ENCODE measurements at places on chromosomes 1 and 21. TPM values are rescaled to one million over a fixed set of nuclear protein-coding genes. Genes with fewer than 3 reads are reported as not detected.

The MLLT11 gene
- 3.6 TPM for polyA plus RNA-seq

DNA sequence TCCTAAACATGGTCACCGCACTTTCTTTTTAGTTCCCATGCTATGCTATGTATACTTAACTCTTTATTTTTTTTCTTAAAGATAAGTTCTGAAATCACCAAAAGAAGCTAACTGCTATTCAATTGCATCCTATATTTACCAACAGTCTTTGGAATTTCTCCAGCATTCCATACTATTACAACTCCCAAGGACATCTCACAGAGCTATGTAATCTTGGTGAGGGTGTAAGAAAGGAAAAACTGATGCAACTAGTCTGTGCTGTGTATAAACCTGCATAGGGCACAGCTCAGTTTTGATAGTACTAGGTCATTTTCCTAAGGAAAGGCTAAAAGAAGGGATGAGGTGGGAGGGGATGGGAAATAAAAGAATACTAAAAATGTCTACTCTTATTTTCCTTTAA lies 78.0 kb downstream of the PTPN14 start:
- no peaks in the 10 kb centered on the region for H3K36me3 ChIP-seq
- no peak overlapping the region for H3K27ac ChIP-seq
- H3K4me3 ChIP-seq = no peak overlapping the region

The DPYD gene
- polyA plus RNA-seq = 17.2 TPM

DNA sequence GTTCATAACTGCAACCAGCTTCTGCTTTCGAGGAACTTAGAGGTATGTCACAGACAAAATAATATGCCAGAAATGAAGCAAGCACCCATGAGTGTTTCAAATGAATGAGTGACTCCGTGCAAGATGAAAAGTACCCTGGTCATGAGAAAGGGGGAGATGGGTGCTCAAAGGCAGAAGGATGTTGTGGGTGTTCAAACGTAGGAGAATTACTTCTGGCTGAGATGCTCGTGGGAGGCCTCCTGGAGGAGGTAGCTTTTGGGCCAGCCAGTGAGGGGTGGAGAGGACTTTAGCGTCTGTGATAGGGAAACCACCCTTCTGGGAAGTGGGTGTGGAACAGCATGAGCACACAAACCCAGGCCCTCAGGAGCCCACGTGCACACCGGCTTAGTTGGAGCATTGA lies 113.8 kb downstream of the SYF2 start:
- H3K36me3 ChIP-seq = no peaks in the 10 kb centered on the region
- no peak overlapping the region for H3K27ac ChIP-seq
- no peak for DNase-seq
- H3K4me1 ChIP-seq = no peaks in the 10 kb centered on the region

- no peak for DNase-seq
- no peaks in the 10 kb centered on the region for H3K36me3 ChIP-seq
- H3K4me1 ChIP-seq = no peaks in the 10 kb centered on the region
- no peak overlapping the region for H3K4me3 ChIP-seq
These were observed 4.9 kb upstream of the OTUD3 start for GRCh38 chr1:19877181-19877750.

DNA sequence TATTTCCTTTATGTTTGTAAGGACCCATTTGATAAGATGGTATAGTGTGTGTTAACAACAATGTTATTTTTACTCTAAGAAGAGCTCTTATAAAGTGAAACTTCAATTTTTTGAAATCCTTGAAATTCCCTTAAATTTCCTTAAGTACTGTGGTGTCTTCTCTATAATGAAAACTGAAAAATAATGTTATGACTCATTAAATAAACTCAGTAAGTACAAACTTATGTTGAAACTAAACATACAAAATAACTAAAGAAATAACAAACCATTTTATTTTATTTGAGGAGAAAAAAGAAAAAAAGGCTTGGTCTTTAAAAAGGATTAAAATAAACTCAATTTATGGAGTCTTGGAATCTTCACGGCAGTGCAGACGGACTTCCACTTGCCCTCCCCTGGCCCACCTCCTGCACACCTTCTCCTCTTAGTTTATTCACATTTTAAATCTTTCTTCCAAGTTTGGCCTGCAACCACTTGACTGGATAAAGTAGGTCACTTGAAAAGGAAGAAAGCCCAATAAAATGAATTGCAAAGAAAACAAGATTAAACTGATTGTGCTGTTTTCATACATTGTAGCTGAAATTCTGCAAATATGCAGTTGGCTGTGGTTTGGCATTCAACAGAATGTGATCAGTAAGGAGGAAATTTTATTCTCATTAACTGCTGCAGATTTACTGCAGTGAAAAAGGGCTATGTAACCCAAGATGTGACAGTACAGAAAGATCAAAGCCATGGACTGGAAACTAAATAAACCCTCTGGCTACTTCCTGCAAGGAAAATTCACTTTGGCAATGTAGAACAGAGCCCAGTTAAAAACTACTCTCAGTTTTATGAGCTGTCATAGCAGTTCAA lies 48.5 kb upstream of the SCYL3 start:
- H3K27ac ChIP-seq = no peak overlapping the region
- H3K36me3 ChIP-seq = no peaks in the 10 kb centered on the region
- H3K4me1 ChIP-seq = no peaks in the 10 kb centered on the region
- H3K4me3 ChIP-seq = no peak overlapping the region

DNA sequence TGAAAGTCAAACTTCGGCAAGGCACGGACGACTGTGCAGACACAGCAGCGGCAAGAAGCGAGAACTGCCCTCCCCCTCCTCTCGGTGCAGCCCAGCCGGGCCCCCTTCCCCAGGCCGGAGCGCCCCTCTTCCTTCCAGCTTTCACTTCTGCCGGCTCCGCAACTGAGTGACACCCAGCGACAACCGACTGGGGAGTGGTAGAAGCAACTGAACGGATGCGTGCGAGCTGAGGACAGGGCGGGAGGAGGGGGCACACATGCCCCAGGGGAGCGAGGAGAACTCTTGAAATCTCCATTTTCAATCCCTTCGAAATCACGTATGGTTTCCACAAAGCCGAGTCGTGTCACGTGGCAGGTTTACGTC lies 146.6 kb downstream of the PGBD5 start:
- no peak overlapping the region for H3K4me3 ChIP-seq
- peaks cover 2% of the 10 kb centered on the region for H3K4me1 ChIP-seq
- no peak overlapping the region for H3K27ac ChIP-seq
- H3K36me3 ChIP-seq = no peaks in the 10 kb centered on the region
- peak; percentile 21 for DNase-seq

The CHI3L2 gene
- 1.4 TPM for polyA plus RNA-seq

The CYP4A22 gene
- 0.08 TPM for polyA plus RNA-seq

DNA sequence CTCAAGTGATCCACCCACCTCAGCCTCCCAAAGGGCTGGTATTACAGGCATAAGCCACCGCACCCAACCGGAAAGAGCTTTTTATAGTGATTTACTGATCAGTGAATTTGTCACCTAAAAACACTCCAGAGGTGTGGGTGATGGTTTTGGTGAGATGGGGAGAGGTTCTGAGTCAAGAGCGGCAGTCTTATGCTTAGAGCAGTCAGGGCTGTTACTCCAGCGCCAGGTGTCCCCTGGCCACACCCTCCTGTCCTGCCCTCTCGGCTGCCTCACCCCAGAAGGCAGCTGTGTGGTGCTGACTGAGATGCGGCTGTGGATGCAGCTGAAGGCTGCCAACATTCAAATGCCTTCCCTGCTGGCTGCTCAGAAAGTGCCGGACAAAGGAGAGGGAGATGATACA lies 94.5 kb upstream of the LPGAT1 start:
- H3K27me3 ChIP-seq = no peaks in the 10 kb centered on the region
- no peak for DNase-seq
- H3K36me3 ChIP-seq = no peaks in the 10 kb centered on the region
- H3K27ac ChIP-seq = no peak overlapping the region

GRCh38 chr1:107575226-107575625 lies 389.8 kb downstream of the VAV3 start:
- no peak overlapping the region for H3K4me3 ChIP-seq
- H3K27me3 ChIP-seq = no peaks in the 10 kb centered on the region
- no peaks in the 10 kb centered on the region for H3K4me1 ChIP-seq

- H3K27ac ChIP-seq = no peak overlapping the region
- H3K36me3 ChIP-seq = no peaks in the 10 kb centered on the region
- no peaks in the 10 kb centered on the region for H3K4me1 ChIP-seq
- H3K27me3 ChIP-seq = no peaks in the 10 kb centered on the region
- H3K4me3 ChIP-seq = no peak overlapping the region
- no peak for DNase-seq
These were observed 487.6 kb upstream of the CAMK1G start for GRCh38 chr1:209095627-209096595.

- no peaks in the 10 kb centered on the region for H3K4me1 ChIP-seq
- H3K27me3 ChIP-seq = no peaks in the 10 kb centered on the region
- DNase-seq = no peak
- H3K4me3 ChIP-seq = no peak overlapping the region
These were observed 13.0 kb downstream of the STRIP1 start for GRCh38 chr1:110047463-110047862.

DNA sequence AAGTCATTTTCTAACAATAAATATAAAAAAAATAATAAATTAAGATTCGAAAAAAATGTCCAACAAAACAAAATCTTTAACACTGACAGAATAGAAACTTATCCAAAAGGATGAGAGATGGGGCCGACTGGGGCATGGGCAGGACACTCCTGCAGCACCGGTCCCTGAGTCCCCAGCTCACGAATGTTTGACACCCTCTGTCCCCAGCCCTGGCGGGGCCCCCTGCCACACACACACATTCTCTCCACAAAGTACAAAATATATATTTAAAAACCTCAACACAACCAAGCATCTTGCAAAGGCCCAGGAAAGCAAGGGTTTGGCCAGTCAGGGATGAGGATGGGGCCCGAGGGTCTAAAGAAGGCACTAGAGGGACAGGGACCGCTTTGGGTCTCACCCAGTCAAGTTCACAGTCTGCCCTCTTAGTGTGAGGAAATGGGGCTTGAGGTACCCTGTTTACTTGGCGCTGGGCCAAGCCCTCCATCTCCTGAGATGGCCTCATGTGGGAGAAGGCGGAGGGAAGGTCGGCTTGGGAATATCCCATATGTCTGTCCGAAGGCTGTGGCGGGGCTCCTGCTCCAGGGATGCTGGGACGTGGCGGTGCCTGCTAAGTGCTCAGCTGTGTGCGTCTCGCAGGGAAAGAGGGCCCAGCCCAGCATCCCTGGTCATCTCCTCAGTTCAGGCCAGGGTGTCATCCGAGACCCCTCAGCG lies 31.3 kb downstream of the EPHA2 start:
- H3K36me3 ChIP-seq = no peaks in the 10 kb centered on the region
- no peak overlapping the region for H3K4me3 ChIP-seq
- H3K27me3 ChIP-seq = no peaks in the 10 kb centered on the region
- DNase-seq = no peak
- H3K27ac ChIP-seq = no peak overlapping the region

DNA sequence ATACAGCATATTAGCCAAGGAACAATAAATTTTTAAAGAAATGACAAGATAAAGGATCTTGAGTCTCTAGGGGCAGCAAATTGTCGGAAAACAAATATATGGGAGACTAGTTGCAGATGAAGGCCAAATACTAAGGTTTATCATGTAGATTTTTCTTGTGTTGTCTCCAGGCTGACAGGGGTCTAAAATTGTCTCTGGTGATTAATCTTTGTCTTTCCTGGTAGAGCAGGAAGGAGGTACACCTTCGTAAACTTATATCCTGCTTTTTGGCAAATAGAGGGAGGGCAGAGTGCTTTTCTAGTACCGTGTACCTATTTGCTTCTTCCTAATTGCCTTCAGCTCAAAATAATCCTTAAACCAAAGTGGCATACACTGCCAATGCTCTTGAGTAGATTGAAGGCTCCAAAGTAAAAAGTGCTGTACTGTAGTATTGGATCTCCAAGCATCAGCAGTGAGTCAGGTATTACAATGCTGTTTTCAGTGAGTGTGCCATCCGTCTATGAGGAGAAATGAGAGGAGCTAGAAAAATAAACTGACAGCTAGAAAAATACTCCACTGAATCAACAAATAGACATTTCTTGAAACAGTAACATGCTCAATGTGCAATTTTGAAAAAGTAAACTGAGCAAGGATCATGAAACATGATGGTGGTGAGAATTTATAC lies 1.8 kb upstream of the LEPR start:
- DNase-seq = no peak
- no peaks in the 10 kb centered on the region for H3K36me3 ChIP-seq
- no peak overlapping the region for H3K4me3 ChIP-seq
- H3K4me1 ChIP-seq = peaks cover 14% of the 10 kb centered on the region
- H3K27ac ChIP-seq = no peak overlapping the region

DNA sequence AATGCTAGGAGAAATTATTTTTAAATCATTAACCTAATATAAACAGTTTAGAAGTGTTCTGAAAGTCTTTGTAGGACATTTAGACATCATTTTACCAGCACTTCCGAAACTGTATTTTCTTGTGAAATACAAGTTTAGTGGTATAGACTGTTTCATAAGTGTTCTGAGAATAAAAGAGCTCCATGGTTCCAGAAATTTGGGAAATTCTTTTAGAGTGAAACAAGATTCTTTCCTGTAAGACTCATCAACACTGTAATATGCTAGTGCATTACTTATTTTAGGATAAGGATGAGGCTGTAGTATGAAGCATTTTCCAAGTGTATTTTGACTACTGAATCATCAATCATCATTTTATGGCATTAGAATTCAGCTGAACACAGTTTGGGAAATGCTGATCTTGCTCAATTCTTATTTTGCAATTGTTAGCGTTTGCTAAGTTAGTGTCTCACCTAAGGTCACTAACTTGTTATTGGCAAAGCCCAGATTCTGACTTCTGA lies 73.4 kb downstream of the CEP350 start:
- no peaks in the 10 kb centered on the region for H3K27me3 ChIP-seq
- no peak for DNase-seq
- H3K36me3 ChIP-seq = no peaks in the 10 kb centered on the region
- no peak overlapping the region for H3K27ac ChIP-seq

The CELA2B gene
- not detected for polyA plus RNA-seq

DNA sequence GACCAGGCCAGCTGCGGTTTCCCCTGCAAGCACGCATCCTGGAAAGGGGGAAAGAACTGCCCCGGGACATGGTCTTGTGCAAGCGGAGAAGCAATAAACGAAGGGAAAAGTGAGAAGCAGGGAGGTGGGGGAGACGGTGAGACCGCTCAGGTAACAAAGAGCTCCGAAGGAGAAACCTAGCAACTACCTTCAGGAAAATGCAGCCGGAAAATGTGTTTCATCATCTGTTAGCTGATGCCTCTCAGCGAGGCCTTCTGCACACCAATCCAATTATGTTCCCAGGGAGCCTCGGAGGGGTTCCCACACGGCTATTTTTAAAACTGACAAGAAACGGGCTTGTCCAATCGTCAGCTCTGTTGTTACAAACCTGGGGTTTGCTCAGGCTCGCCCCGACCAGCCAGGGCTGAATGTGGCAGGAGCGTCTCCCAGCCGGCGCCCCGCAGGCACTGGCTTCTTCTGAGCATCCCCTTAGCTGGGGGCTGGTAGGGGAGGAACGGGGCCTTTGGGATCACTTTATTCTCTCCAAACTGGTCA lies 3.4 kb downstream of the RIPK4 start:
- H3K27ac ChIP-seq = no peak overlapping the region
- H3K36me3 ChIP-seq = no peaks in the 10 kb centered on the region
- no peaks in the 10 kb centered on the region for H3K27me3 ChIP-seq
- DNase-seq = no peak
- H3K4me1 ChIP-seq = no peaks in the 10 kb centered on the region
- no peak overlapping the region for H3K4me3 ChIP-seq

DNA sequence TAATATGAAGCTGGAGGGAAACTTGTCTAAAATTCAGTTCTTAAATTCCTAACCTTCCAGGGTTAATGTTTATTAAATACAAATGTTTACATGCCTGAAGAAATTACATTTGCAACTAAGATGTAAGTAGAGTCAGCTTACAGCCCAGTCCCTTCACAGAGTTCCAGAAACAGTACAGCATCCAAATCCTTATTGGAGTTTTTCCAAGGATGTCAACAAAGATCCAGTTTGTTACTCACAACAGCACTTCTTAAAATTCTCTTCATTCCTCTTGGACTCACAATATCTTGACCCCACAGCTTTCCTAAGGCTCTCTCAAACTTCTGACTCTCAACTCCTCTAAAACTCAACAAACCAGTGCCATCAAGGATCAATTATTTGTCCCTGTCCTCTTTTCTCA lies 50.1 kb upstream of the RWDD3 start:
- no peak overlapping the region for H3K27ac ChIP-seq
- DNase-seq = no peak
- no peaks in the 10 kb centered on the region for H3K36me3 ChIP-seq
- H3K4me1 ChIP-seq = peaks cover 3% of the 10 kb centered on the region

All from ovary (tissue), 10 donors.